Heart left ventricle (tissue), 16 donors: ENCODE measurements at places on chromosomes 2 and 18. TPM values are rescaled to one million over a fixed set of nuclear protein-coding genes. Genes with fewer than 3 reads are reported as not detected.

GRCh38 chr2:23418461-23418911 is 33.5 kb downstream of the KLHL29 start:
- no peak for DNase-seq

- DNase-seq, result no peak
Measured at GRCh38 chr2:169513926-169514325, 4.4 kb downstream of the KLHL41 start.

DNA sequence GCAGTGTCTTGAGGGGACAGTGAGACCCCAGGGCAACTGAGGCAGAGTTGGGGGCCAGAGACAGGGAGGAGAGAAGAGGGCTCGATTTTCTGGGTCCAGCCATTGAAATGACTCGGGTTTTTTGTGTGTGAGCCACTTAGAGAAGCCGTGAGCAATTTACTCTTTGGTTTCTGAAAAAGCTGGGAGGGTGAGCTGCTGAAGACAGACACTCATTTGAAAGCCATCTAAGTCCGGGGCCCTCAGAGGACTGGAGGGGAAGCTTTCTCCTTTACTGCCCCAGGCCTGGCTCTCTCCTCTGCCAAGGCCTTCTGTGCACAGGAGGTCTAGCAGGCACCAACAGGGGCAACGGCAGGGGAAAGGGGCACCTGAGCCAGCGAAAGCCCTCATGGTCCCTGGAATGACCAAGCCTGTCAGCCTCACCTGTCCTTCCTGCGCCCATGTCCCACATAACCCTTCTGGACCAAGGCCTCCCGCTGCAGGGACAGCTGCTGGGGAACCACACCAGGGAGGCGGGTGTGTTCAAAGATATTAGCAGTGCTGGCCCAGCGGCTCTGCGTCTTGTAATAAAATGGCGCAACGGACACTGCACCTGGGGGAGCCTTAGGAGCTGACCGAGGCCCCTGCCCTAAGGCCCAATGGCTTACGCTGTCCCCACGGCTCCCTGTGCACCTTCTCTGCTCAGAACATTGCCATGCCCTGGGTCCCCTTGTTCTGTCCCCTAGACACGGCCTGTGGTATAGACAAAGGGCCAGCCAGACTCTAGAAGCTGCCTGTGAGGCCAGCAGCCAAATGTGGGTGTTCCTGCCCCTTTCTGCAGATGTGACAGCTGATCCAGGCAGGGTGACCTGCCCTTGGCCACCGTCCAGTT is 45.8 kb downstream of the HS6ST1 start:
- no peak for DNase-seq

The NRP2 gene
- 2.0 TPM for polyA plus RNA-seq

DNA sequence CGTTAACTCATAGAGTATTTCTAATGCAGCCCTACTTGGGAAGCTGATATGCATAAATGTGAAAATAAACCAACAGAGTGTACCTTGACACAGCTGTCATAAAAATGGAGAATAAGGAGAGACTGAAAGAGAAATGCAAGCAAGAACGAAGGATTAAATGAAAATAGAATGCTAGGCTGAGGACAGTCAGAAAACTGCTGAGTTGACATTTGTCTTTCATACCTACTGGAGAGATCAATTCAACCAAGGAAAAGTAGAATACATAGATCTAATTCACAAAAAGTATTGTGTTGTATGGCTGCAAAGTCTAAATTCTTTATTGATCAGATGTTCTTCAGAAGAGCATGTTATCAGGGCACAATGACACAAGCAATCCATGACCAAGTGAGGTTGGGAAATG is 112.0 kb downstream of the EPHA4 start:
- no peak for DNase-seq

DNA sequence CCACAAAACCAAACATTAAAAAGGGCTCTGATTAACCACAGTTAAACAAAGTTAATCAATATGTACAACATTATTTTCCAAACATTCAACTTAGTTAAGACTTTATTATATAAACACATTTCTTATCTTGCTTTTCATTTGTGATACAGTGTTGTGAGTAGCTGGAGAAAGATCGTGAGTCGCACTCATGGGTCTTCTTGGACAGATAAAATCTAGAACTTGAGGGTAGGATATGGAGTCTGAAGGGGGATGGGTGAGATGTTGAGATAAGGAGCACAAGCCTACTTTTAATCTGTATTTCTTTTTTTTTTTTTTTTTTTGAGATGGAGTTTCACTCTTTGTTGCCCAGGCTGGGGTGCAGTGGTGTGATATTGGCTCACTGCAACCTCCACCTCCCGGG is 22.6 kb upstream of the TMEM214 start:
- no peak for DNase-seq

DNA sequence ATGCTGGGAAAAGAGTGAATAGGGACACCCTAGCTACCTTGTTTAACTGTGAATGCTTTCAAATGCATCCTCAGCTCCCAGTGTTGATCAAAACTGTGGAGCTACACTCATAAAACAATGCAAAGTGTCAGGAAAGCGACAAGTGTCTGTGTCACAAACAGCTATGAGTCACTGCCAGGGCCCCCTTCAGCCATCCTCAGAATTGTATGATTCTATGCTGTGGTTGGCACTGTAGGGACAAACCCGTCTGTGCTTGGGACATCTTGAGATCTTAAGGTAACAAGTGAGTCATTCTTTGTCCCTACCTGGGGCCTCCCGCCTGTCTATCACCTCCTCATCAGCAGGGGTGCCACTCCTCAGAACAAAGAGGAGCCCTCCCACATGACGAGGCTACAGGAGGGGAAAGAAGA is 42.4 kb downstream of the KLF7 start:
- DNase-seq, result no peak
